NB4 (cell line): ENCODE measurements at places on chromosomes 16 and 17.

GRCh38 chr16:27482397-27483087 is 67.2 kb downstream of the GTF3C1 start:
- DNase-seq, result no peak

GRCh38 chr17:2937331-2938003 is 125.9 kb downstream of the OR1D5 start:
- no peak for DNase-seq

- no peak for DNase-seq
These were observed 150.8 kb downstream of the SNX11 start for GRCh38 chr17:48258331-48258730.

DNA sequence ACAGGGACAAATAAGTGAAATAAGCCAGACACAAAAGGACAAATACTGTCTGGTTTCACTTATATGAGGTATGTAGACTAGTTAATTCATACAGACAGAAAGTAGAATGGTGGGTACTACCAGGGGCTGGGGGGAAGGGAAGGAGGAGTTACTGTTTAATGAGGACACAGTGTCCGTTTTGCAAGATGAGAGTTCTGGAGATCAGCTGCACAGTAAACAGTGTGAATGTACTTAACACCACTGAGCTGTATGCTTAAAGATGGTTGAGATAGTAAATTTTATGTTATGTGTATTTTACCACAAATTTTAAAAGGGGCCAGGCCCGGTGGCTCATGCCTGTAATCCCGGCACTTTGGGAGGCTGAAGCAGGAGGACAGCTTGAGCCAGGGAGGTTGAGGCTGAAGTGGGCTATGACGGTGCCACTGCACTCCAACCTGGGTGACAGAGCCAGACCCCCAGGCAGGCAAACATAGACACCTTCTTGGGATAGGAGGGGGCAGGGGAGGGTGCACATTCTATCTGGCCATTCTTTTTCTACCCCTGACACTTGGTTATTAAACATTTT is 23.5 kb downstream of the LRRC75A start:
- DNase-seq, result no peak
